ENCODE measurements at places on chromosomes 5 and 9. TPM values are rescaled to one million over a fixed set of nuclear protein-coding genes. Genes with fewer than 3 reads are reported as not detected.

Gene TYRP1
- total RNA-seq = 3.4 TPM

Gene PIP5KL1
- total RNA-seq = 1.6 TPM

Gene F12
- total RNA-seq = 5.6 TPM

Gene LRRC19
- not detected for total RNA-seq

Gene PDCD1LG2
- total RNA-seq = 1.1 TPM

DNA sequence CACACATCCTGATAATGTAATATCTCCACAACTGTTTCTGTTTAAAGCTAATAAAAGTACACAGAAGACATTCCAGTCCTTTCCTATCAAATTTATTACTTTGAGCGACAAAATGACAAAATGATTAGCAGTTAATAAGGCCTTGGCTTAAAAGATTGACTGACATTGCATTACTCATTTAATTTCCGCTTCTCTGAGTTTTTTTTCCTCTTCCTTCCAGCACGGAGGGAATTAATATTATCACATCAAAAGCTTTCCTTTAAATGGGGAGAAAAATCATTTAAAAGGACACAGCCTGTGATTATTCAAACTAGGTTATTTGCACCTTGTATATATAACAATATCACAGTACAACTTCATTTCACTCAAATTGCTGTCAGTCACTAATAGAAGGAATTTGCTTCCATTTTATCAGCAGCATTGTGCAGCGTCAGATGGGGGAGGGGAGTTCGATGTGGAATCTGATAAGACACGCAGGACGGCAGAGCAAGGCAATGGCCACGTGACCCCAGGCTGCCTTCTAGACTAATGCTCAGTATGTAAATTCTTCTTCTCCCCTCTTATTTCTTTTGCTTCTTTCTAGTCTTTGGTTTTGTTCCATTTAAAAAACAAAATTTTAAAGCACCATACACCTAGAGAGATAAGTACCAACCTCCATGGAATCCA is 400.5 kb downstream of the IRX1 start:
- DNase-seq = no peak

- DNase-seq = no peak
Observed at GRCh38 chr5:36719282-36719681, 112.9 kb downstream of the SLC1A3 start.

DNA sequence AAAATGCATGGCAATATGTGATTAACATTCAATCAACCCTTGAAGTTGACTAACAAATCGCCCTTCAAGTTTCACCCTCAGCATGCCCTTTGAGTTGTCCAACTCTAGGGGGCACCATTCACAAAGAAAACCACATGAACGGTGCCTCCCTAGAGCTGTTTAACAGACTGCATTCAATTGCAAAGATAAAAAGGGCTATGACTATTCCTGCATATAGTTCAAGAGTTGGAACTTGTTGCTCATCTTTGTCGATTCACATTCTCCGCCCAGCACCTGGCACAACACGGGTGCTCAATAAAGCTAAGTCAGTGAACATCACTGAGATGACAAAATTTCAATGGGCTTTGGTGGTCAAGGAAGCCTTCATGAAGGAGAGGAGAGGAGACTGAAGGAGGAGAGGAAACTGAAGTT is 69.6 kb upstream of the SLC30A5 start:
- DNase-seq = peak; percentile 30

Gene MLLT3
- total RNA-seq = 13.0 TPM

Gene ANKRD20A1
- total RNA-seq = not detected

DNA sequence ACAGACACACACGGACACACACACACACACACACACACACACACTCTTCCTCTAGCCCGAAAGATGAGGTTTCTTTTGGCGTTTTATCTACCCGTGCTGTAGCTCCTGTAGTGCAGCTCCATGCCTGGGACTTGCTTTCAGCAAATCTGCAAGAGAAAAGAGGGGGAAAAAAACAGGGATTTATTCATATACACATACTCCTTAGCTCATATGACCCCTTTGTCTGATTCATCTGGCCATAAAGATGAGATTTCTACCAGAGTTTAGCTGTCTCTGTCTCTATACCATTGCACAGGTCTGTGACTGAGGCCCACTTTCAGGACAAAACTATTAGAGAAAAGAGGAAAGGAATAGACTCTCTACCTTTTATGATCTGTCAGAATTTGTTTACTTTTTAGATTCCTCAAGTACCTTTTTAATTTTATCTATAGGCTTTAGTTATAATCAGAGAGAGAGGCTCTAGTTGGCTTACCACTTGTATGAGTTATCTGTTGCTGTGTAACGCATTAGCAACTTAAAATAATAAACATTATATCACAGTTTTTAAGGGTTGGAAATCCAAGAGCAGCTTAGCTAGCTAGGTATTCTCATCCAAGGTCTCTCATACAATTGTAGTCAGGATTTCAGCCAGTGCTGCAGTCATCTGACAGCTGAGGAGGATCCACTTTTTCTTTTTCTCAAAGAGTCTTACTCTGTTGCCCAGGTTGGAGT is 14.7 kb downstream of the SNX2 start:
- no peak for DNase-seq

DNA sequence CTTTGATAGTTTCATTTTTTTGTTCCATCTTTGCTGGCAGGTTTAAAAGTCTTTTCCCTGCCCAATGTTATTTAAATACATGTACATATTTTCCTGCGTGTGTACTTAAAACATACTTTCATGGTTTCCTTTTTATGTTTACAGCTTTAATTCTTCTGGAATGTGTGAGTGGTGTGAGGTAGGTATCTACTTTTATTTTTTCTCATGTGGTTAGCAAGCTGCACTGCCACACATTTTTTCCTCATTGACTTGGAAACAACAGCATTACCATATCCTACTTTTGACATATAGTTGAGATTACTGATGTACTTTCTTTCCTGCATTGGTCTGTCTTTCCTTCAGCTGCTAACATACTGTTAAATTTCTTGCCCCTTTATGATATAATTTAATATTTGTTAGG is 51.4 kb upstream of the COL15A1 start:
- DNase-seq = no peak

GRCh38 chr9:2228132-2228531 is 213.0 kb downstream of the SMARCA2 start:
- peak; percentile 22 for DNase-seq

DNA sequence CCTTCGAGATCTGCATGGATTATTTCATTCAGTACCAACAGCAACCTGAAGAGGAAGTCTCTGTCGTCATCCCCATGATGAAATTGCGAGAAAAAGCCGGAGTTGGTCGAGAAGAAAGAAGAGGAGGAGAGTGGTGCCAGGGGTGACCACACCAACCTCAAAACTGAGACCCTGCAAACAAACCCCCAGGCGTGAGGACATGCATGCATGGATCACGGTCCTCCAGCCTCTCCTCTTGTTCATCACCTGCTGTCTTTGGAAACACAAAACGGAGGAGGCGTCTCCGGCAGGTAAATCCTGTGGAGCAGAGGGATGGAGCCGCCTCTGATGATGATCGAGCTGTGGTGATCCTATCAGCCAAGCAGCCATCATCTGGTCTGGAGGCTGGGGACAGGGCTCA is 114.4 kb upstream of the IRX2 start:
- no peak for DNase-seq

DNA sequence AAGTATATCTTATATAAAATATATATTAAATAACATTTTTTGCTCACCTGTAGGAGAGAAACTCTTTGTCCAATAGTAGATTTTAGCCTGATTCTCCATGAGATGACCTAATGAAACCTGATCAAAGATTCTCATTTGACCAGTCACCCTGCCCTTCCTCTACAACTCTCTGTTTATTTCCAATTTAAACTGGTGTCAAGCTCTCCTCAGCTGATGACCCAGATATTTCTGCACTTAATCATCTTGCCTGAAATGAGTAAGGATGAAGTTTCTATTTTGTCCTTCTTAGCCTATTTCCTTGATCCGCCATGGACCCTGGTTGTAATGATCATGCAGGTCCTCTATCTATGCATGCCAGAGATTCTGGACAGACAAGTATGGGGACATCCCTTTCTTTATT is 179.3 kb upstream of the FGF10 start:
- DNase-seq = no peak

- DNase-seq = peak; percentile 14
Observed at GRCh38 chr5:112004867-112005622, 248.1 kb upstream of the NREP start.

GRCh38 chr5:167944121-167944852 is 347.2 kb upstream of the WWC1 start:
- no peak for DNase-seq

Gene ZCCHC7
- total RNA-seq = 10.3 TPM

DNA sequence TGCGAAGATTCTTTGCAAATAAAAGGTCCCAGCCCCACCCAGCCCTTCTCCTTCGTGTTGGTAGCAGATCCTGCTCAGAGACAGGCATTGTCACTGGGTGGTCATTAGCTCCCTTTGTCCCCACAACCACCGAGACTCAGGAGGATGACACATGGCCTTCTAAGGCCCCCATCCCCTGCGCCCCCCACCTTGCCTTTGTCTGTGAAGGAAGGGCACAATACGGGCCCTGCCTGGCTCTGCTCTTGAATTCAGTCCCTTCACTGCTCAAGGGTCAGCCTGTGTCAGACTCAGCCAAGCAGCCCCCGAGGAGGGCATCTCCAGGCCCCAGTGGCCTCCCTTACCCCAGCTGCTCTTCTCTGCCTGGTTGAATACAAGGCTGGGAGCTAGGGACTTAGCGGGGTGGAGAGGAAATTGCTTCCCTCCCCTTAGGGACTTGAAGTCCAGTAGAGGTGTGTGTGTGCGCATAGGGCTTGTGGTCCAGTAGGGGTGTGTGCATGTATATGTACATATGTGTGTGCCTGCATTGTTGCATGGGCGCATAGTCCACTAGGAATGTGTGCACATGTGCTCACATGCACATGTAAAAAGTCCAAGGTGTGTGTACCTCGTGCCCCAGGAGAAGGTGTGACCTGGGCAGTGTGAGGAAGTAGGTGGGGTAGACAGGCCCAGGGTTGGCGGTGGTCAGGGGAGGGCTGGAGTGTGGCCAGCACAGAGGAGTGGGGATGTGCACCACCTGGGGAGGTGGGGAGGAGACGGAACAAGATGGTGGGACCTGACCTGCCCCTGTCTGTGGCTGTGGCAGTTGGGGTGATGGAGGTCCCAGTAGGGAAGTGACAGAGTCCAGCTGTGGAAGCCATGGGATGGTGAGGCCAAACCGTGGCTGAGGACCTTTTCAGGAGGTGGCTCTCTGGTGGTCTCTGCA is 59.1 kb downstream of the PHF2 start:
- no peak for DNase-seq

Gene TBC1D13
- total RNA-seq = 43.6 TPM

DNA sequence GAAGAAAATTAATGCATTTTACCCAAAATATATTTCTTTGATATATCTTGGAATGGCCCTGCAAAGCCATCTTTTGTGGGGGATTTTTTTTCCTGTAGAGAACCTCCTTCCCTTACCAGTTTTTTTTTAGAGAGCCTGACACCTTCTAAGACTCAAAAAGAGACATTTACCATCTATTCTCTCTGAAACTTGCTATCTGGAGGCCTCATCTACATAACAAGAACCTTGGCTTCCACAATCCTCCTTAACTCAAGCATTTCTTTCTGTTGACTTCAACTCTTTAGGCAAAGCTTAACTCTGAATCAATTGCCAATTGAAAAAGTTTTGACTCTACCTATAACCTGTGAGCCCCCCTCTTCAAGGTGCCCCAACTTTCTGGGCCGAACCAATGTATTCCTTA is 6.2 kb downstream of the SLC45A2 start:
- no peak for DNase-seq

Gene IL9
- not detected for total RNA-seq

- peak; percentile 88 for DNase-seq
Observed at GRCh38 chr9:121551985-121552753, 52.5 kb upstream of the GGTA1 start.

Gene TLX3
- total RNA-seq = not detected

GRCh38 chr5:93279296-93279963 is 301.6 kb downstream of the NR2F1-AS1 start:
- no peak for DNase-seq

GRCh38 chr5:136467632-136468031 is 102.3 kb upstream of the TRPC7 start:
- no peak for DNase-seq

DNA sequence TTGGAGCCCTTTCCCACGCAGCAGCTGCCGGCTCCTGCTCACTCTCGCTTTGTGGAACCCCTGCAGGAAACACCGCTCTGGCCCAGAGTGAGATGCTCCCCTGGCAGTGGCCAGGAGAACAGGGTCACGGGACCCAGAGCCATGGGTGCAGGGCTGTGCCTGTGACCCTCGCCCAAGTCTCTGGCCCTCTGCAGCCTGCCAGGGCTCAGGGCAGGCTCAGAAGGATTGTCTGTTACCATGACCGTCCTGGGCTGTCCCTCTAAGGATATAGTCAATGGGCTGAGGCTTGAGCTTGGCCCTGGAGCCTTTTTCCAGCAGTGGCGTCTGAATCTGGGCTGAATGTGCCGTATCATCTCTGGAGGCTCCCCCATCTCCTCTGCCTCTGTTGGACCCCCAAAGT is 28.7 kb upstream of the AIF1L start:
- DNase-seq = no peak

DNA sequence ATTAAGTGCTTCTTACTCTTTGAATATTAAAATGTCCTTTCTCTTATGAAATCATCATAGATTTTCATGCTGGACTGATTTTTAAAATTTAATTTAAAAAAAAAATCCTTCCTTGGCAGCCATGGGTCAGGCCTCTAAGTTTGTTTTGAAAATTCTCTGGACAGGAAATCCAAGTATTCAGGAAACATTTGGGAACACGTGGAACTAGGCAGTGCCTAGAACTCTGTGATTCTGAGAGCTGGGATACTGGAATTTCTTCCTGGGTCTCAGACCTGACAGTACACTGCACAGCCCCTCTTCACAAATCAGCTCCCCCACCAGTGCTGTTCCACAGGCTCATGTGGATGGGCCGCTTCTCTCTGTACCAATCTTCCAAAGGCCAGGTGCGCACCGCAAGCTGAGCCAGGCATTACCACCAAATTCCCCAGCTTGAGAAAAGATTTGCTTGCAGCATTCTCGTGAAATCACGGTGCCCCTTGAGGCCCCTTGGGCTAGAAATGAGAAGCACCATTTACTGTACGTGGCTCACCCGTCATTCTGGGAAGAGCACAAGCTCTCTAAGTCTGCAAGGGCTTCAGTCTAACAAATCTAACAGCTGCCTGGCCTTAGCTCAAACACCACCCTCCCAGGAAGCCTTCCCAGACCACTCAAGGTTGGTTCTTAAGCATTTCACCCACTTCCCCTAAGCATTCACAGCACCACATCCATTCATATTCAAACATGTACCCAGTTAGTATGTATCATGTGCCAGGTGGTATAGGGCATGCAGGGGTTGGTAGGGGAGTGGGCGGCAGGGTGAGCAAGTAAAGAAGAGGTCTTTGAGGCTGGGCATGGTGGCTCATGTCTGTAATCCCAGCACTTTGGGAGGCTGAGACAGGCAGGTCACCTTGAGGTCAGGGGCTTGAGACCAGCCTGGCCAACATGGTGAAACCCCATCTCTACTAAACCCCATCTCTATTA is 26.5 kb downstream of the B4GALT1 start:
- no peak for DNase-seq

- DNase-seq = no peak
Observed at GRCh38 chr5:10401498-10401897, 40.2 kb upstream of the ROPN1L start.

- DNase-seq = no peak
Observed at GRCh38 chr9:126406075-126406667, 79.5 kb downstream of the MVB12B start.

All from A172 (cell line).